ENCODE measurements at places on chromosomes 4 and X. TPM values are rescaled to one million over a fixed set of nuclear protein-coding genes. Genes with fewer than 3 reads are reported as not detected.

GRCh38 chr4:94412658-94413038, 39.1 kb upstream of the PDLIM5 start:
- H3K27me3 ChIP-seq: no peaks in the 10 kb centered on the region
- H3K4me1 ChIP-seq: no peaks in the 10 kb centered on the region
- DNase-seq: no peak
- H3K4me3 ChIP-seq: no peak overlapping the region

RAB9B gene
- total RNA-seq: 0.86 TPM

DNA sequence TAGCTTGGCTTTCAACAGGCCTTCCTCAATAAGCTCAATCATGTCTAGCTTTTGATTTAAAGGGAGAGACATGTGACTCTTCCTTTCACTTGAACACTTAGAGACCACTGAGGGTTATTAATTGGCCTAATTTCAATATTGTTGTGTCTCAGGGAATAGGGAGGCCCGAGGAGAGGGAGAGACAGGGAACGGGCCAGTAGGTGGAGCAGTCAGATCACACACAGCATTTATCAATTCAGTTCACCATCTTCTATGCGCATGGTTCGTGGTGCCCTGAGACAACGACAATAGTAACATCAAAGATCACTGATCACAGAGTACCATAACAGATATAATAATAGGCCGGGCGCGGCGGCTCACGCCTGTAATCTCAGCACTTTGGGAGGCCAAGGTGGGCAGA, 17.8 kb downstream of the ZNF81 start:
- no peaks in the 10 kb centered on the region for H3K27me3 ChIP-seq
- H3K27ac ChIP-seq: no peak overlapping the region
- no peaks in the 10 kb centered on the region for H3K36me3 ChIP-seq
- H3K4me3 ChIP-seq: no peak overlapping the region

- H3K27me3 ChIP-seq: no peaks in the 10 kb centered on the region
- no peak overlapping the region for H3K4me3 ChIP-seq
- H3K36me3 ChIP-seq: no peaks in the 10 kb centered on the region
Measured at GRCh38 chr4:10154241-10154640, 37.6 kb upstream of the WDR1 start.

GRCh38 chrX:66232296-66232695, 68.2 kb downstream of the HEPH start:
- H3K27ac ChIP-seq: no peak overlapping the region
- no peaks in the 10 kb centered on the region for H3K4me1 ChIP-seq
- DNase-seq: no peak
- H3K36me3 ChIP-seq: no peaks in the 10 kb centered on the region
- H3K27me3 ChIP-seq: no peaks in the 10 kb centered on the region

- no peaks in the 10 kb centered on the region for H3K36me3 ChIP-seq
- no peak overlapping the region for H3K27ac ChIP-seq
- H3K4me3 ChIP-seq: no peak overlapping the region
- no peak for DNase-seq
- H3K4me1 ChIP-seq: no peaks in the 10 kb centered on the region
Measured at GRCh38 chrX:153301746-153302145, 19.8 kb downstream of the PNMA6F start.

GRCh38 chr4:109928327-109929045, 15.8 kb downstream of the EGF start:
- H3K4me1 ChIP-seq: no peaks in the 10 kb centered on the region
- DNase-seq: no peak
- no peaks in the 10 kb centered on the region for H3K27me3 ChIP-seq
- H3K27ac ChIP-seq: no peak overlapping the region
- H3K4me3 ChIP-seq: no peak overlapping the region
- no peaks in the 10 kb centered on the region for H3K36me3 ChIP-seq

- no peaks in the 10 kb centered on the region for H3K27me3 ChIP-seq
- H3K36me3 ChIP-seq: no peaks in the 10 kb centered on the region
- DNase-seq: no peak
- no peak overlapping the region for H3K4me3 ChIP-seq
Measured at GRCh38 chr4:123453061-123453680, 56.6 kb downstream of the SPRY1 start.

DNA sequence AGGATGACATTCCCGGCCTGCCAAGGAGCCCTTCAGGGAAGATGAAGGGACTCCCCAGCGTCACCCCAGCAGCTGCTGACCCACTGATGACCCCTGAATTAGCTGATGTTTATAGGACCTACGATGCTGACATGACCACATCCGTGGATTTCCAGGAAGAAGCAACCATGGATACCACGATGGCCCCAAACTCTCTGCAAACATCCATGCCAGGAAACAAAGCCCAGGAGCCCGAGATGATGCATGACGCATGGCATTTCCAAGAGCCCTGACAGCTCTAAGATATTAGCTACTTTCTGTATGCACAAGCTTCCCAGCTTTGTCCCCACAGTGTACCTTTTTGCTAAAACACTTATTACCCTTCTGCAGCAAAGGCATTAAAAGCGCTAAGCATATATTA, 14.4 kb downstream of the AMBN start:
- no peak for DNase-seq
- H3K27me3 ChIP-seq: no peaks in the 10 kb centered on the region
- no peaks in the 10 kb centered on the region for H3K36me3 ChIP-seq
- no peak overlapping the region for H3K4me3 ChIP-seq

DNA sequence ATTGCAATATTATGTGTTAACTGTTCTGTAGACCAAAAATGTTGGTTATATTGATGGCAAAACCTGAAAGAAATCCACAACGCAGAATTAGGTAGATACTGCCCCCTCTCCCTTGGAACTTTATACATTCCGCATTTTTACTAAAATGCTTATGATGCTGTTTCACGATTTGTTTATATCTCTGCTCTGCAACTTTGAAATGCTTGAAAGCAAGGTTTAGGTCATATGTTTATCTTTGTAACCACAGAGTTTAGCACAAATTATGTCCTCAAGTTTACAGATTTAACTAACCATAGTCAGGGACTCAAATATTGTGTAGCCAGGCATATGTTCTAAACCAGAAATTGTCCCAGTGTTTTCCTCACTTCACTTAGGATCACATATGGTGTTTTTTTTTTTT, 66.1 kb upstream of the H2AZ1 start:
- H3K27me3 ChIP-seq: no peaks in the 10 kb centered on the region
- no peaks in the 10 kb centered on the region for H3K36me3 ChIP-seq
- H3K4me1 ChIP-seq: no peaks in the 10 kb centered on the region
- no peak overlapping the region for H3K4me3 ChIP-seq

DNA sequence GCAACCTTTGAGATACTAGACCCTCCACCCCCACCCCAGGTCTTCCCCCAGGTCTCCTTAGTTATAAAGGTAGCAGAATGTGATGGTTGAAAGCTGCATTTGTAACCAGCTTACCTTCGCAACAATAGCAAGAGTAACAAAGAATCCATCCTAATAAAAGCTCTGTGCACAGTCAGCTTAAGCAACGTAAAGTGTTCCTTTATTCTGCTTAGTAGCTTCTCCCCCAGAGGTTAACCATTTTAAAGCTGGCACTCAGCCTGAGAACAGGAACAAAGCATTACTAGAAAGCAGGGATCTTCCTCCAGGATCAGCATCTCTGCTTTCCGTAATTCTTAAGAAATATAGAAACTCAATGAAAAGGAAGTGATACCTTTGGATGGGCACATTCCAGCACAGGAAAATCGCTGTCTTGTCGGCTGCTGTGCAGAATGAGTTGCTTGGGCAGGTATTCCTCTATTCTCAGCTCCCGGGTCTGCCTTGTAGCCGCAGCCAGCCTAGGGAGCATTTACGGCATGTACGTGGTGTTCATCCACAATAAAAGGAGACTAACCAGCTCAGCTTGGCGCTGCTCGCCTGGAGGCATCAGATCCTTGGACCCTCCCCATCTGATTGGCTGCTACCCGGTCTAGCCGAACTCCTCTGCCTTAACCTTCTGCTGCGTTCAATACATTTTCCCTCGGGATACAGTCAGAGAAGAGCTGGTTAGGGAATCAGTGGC, 113.0 kb upstream of the TLR3 start:
- no peaks in the 10 kb centered on the region for H3K4me1 ChIP-seq
- no peak overlapping the region for H3K4me3 ChIP-seq
- no peak for DNase-seq
- no peak overlapping the region for H3K27ac ChIP-seq
- H3K36me3 ChIP-seq: no peaks in the 10 kb centered on the region

GRCh38 chr4:107317611-107318010, 281.5 kb upstream of the DKK2 start:
- DNase-seq: no peak
- H3K4me1 ChIP-seq: no peaks in the 10 kb centered on the region
- H3K27me3 ChIP-seq: no peaks in the 10 kb centered on the region
- H3K27ac ChIP-seq: no peak overlapping the region

CCKAR gene
- not detected for total RNA-seq

DNA sequence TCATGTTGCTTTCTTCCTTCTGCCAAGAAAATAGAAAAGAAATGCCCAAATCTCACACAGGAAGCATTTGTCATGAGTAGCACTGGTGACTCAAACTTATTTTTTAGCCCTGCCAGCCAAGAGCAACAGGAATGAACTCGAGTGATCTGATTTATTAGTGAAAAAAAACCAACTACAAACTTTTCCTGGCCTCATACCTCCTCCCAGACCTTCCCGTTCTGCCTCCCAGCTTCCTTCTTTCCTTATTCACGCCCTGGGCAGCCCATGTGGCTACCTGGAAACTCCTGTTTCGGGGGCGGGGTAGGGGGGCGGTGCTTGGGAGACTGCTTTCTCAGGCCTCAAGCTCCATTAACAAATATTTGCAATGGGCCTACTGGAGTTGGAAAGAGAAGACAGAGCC, 178.5 kb downstream of the NHS start:
- no peaks in the 10 kb centered on the region for H3K27me3 ChIP-seq
- no peaks in the 10 kb centered on the region for H3K36me3 ChIP-seq
- no peaks in the 10 kb centered on the region for H3K4me1 ChIP-seq
- H3K27ac ChIP-seq: no peak overlapping the region

DNA sequence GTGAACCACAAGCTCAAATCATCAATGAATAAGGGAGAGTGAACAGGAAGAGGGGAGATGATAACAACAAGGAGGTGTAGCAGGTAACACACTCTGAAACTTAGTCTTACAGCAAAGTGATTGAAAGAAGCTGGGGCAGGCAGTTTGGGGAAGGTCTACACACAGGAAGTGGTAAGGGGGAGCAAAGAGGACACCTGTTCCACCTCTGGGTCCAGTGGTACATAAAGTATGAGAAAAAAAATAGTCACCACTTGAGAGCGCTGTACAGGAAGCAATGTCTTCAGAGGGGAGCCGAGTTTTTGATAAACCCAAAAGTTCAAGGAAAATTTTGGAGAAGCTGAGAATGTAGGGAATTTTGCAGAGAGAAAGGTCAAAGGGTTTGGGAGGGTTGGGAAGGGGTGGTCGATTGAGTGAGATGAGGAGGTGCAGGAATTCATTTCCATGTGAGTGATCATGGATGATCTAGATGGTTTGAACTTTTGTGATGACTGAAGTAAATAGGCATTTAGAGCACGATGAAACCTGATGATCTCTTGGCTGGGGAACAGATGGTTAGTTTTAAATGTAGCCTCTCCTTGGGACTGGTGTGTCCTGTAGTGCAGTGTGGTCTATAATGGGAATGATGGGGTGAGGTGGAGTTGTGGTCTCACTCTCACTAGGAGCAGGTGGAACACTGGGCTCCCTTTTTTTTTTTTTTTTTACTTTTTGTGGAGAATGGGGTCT, 142.0 kb downstream of the RBMX2 start:
- no peak overlapping the region for H3K4me3 ChIP-seq
- DNase-seq: no peak
- no peaks in the 10 kb centered on the region for H3K27me3 ChIP-seq
- no peak overlapping the region for H3K27ac ChIP-seq
- no peaks in the 10 kb centered on the region for H3K36me3 ChIP-seq

SLC6A8 gene
- 2.6 TPM for total RNA-seq

GRCh38 chr4:7801641-7802040, 138.0 kb downstream of the AFAP1 start:
- H3K4me3 ChIP-seq: no peak overlapping the region
- H3K36me3 ChIP-seq: peaks cover 28% of the 10 kb centered on the region
- no peaks in the 10 kb centered on the region for H3K4me1 ChIP-seq

DNA sequence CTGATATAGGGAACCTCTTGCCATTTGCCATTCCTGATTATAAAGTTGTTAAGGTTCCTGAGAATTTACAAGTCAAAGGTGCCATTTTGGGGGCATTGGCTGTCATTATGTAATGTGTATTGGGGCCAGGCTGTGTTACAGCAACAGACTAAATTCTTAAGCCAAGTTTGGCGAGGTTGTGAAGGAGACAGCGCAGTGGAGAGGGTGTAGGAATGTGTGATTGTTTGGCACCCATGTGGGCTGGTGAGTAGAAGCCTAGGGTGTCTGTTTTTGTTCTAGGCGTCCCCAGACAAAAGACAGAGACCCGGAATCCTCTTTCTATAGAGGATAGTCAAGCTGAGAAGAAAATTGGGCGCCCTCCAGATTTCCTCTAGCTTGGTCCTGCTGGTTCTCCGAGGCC, 2535.3 kb downstream of the PCDH7 start:
- H3K4me3 ChIP-seq: no peak overlapping the region
- H3K27me3 ChIP-seq: no peaks in the 10 kb centered on the region
- no peaks in the 10 kb centered on the region for H3K36me3 ChIP-seq
- no peaks in the 10 kb centered on the region for H3K4me1 ChIP-seq
- no peak for DNase-seq
- no peak overlapping the region for H3K27ac ChIP-seq

DNA sequence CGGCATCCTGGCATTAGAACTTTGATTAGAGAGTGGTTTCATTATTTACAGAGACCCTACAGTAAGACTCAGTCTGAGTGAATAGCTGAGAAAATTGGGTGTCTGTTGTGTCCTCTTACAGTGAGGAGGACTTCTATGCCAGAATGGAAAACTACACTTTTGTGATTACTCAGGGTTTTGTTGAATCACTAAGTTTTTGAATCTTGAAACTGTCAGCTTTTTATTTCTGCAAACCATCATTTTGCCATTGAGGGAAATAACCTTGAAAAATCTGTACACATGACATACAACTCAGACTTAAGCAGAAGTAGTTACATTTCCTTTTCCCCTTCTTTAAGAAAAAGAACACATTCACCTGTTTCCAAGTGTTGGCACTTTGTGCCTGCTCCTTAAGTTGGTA, 117.6 kb upstream of the RASGEF1B start:
- no peak for DNase-seq
- H3K4me3 ChIP-seq: no peak overlapping the region
- H3K27ac ChIP-seq: no peak overlapping the region
- no peaks in the 10 kb centered on the region for H3K36me3 ChIP-seq
- no peaks in the 10 kb centered on the region for H3K4me1 ChIP-seq
- H3K27me3 ChIP-seq: no peaks in the 10 kb centered on the region

DNA sequence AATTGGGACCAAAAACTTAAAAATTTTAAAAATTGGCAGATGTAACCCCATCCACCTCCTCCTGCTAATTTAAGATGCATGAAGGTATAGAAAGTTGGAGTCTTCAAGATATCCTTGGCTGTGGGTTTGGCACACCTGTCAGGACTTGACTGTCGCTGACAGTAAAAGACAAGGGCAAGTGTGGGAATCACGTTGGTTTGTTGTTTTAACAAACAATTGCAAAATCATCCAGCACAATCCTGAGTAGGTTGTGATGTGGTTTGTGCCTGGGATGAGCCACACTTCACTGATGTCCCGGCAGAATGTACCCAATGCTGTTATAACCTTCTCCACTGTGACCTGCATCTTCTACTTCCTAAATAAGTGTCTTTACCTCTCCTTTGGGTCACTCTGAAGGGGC, 24.0 kb downstream of the HOPX start:
- DNase-seq: no peak
- no peak overlapping the region for H3K27ac ChIP-seq
- no peaks in the 10 kb centered on the region for H3K27me3 ChIP-seq

GRCh38 chr4:144650311-144651005, 4.5 kb downstream of the HHIP start:
- H3K27me3 ChIP-seq: no peaks in the 10 kb centered on the region
- H3K27ac ChIP-seq: no peak overlapping the region
- no peak overlapping the region for H3K4me3 ChIP-seq
- no peaks in the 10 kb centered on the region for H3K36me3 ChIP-seq
- DNase-seq: no peak

WNK3 gene
- 0.32 TPM for total RNA-seq

Measured in naive thymus-derived CD4-positive, alpha-beta T cell (primary cell).